ENCODE measurements at places on chromosomes 5 and 9.
A peak's percentile ranks its signal among the peaks of the same experiment; 100 is the strongest.

GRCh38 chr5:76850543-76851145 is 830 bp downstream of the S100Z start:
- no peak for DNase-seq

- no peak for DNase-seq
These were observed 11.0 kb upstream of the EXOSC2 start for GRCh38 chr9:130682421-130683121.

DNA sequence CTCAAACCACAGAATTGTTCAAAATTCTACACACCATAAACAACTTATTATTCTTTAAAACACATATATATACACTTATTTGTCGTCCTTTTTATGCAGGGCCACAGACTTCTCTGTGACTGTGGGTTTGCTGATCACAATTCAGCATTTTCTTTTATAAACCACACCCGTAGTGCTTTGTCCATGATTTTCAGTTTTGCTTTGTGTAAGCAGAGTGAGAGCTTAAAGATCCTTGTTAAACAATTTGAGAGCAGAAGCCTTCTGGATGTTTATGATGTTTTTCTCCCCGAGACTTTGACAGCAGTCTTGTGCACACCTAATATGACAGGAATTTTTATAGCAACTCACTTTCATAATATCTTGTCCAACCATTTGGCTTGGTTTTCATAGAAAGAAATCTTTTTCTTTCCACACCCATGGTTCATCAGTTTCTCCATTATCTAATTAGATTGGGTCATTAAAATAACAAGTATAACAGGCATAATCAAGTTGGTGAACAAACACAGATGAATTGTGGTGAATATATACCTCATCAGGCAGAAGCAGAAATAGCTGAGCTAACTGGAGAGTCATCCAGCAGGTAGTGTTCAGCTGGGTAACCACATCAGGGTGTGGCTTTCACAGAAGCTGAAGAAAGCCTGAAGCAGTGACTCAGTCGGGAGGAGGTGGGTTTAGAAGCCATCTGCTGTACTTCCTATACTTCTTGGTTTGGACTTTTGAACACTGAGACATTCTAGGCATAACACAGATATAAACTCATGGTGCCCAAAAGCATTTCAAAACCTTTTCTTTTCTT is 232.8 kb downstream of the DOCK8 start:
- peak; percentile 22 for DNase-seq

- DNase-seq = no peak
These were observed 70.1 kb upstream of the SPATA31E1 start for GRCh38 chr9:87812375-87813118.

GRCh38 chr5:112563169-112563826 is 144.2 kb upstream of the EPB41L4A start:
- no peak for DNase-seq

GRCh38 chr5:96876292-96876850 is at the start of gene ERAP2:
Gene ERAP2 (plus strand): TSS chr5:96876500. CDS start chr5:96879686, 3,186 bp downstream.
- DNase-seq = no peak

DNA sequence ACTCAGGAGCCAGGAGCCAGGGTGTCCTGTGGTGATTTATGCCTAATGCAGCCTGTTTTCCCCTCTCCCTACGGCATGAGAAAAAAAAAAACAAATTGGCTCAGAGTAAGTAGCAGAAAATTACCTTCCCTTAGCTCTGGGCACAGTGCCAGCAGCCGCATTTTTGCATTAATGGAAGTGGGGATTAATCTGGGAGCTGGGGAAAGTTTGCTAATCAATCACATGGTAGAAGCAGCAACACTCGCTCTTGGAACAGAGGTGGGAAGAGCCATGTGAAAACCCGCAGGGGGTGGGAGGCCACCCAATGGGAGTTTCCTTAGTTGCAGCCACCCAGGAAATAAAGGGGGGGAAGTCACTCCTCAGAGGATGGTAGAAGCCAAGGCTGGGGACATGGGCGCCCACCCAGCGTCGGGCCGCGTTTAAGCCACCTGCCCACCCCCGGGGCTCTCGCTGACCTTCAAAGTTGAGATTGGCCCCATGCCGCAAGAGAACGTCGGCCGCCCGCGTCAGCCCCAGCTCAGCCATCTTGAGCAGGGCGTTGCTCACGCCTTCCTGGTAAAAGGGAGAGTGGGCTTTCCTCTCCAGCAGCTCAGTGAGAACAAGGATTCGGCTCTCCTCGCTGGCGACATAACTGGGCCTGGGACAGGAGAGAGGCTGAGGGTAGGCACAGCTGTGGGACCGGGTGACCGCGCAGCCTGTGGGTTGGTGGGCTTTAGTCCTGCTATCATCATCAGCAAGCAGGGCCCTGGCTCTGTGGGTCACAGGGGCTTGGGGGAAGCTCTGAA is 1.7 kb downstream of the ASB6 start:
- DNase-seq = no peak

- DNase-seq = no peak
These were observed 34.3 kb upstream of the DAB2 start for GRCh38 chr5:39459071-39459470.

GRCh38 chr9:113907282-113907681 is 31.2 kb downstream of the ZNF618 start:
- DNase-seq = no peak

- DNase-seq = no peak
These were observed 6.4 kb downstream of the PRLR start for GRCh38 chr5:35223787-35224395.

DNA sequence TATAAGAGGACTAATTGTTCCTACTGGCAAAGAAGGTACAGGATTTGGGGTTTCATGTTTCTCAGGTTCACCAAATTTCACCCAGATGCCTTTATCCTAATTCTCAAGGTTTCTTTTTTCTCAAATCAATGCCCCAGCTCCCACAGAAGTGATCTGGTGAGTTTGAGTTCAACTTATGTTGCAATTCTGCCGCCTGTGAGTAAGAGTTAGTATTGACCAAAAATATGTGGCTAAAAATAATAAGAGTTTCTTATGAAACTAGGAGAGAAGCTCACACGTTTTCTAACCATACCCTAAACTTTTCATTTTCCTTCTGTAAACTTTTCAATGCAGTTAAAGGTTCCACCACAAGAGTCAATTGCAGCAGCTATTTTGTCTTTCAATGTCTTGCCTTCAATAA is 15.1 kb downstream of the SLCO6A1 start:
- no peak for DNase-seq

- DNase-seq = no peak
These were observed 477.1 kb downstream of the PDE4D start for GRCh38 chr5:59416451-59416850.

DNA sequence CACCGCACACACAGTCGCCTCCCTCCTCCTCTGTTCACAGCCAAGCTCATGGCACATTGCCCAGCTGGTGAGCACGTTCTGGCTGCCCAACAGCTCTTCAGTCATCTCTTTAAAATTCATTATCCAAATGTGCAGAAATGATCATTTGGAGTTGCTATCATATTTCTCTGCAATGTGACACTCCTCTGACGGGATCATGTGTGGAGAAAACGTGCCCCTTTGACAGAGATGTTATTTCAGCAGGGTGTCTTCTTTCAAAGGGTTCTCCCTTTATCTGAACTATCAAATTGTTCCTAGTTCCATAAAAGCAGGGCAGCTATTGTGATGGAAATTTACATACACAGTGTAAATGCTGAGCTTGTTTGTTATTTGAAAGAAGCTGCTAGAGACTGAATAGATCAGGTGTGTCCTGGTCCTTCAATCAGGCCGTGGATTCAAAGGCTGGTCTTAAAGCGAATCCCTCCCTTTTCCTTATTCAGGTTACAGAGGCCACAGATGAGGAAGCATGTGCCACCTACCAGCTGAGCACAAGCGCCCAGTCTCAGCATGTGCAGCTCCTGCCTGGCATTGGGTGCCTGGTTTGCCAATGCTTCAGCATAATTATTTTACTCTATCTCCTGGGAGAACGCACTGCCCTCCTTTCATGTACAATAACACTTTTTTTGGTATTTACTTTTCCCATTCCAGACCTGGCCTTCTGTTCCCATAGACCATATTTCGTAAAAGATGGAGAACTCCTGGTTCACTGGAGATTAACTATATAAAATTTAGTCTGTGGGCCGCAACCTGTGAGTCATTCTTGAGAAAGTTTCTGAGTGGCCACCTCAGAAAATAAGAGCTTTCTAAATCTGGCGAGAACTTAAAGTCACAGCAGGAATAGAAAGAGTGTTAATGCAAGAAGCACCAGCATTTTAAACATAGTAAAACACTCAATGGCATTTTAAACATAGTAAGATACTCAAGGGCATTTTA is 433.7 kb downstream of the ENC1 start:
- DNase-seq = no peak

DNA sequence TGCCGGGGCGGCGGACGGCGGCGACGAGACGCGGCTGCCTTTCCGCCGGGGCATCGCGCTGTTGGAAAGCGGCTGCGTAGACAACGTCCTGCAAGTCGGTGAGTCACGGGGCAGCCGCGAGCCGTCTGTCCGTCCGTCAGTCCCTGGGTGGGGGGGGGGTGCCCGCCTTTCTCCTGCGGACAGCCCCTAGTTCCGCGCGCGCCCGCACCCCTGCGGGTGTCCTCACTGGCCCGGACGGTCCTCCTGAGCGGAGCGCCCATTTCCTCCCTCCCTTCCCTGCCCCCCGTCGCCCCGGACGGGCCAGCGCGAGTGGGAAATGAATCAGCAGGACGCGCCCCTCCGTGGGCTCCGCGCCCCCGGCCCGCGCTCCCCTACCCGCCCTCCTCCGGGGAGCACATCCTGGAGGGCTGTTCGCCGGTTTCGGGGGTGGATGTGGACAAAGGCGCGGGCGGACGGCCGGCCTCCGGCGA is 828 bp downstream of the ZSWIM6 start:
- DNase-seq = no peak

- DNase-seq = no peak
These were observed 29.4 kb downstream of the DROSHA start for GRCh38 chr5:31502506-31502905.

GRCh38 chr5:176916337-176916736 is 17.2 kb upstream of the HK3 start:
- no peak for DNase-seq

DNA sequence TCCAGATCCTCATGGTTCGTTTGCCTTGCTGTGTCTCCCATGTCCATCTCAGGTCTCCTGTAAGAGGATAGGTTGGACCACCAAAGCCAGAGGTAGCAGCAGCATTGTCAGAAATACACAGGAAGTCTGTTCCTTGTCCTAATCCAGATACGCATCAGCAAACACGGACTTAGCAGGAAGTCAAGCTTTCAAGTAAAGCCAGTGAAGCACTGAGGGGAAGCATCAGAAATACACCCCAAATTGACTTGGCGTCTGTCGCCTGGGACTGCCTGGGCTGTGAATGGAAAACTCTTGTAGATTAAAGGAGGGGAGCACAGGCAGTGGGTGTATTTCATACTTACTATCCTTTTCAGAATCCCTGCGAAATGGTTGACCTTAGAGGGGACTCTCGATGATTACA is 171.3 kb downstream of the PSAT1 start:
- DNase-seq = no peak

DNA sequence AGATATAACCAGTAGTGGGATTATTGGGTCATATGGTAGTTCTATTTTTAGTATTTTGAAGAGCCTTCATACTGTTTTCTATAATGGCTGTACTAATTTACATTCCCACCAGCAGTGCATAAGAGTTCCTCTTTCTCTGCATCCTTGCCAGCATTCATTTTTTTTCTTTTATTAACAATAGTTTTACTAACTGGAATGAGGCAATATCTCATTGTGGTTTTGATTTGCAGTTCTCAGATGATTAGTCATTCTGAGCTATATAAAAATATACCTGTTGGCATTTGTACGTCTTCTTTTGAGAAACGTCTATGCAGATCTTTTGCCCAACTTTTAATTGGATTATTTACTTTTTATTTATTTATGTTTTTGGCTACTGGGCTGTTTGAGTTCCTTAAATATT is 1579.3 kb upstream of the CDH6 start:
- DNase-seq = no peak

DNA sequence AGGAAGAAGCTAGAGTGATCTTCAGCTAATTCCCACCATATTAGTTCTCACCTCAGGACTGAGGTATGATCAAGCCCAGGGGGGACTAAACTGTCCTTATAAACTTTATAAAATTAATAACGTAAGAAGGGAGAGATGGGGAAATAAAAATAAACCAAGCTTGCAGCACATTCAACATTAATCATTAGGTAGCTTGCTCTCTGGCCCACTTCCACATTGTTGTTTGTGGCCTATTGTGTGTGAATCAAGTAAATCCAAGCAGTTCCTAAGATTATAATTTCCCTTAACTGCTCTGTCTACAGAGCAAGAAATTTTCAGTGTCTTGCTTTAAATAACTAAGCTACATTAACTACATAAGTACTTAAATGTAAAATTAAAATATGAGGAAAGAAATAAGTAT is 131.3 kb upstream of the ABCA1 start:
- no peak for DNase-seq

GRCh38 chr9:97666907-97667686 is 30.0 kb downstream of the XPA start:
- DNase-seq = no peak

GRCh38 chr5:80152778-80153177 is 103.1 kb downstream of the SERINC5 start:
- no peak for DNase-seq

- DNase-seq = no peak
These were observed 188.3 kb downstream of the OLFM1 start for GRCh38 chr9:135275571-135276289.

DNA sequence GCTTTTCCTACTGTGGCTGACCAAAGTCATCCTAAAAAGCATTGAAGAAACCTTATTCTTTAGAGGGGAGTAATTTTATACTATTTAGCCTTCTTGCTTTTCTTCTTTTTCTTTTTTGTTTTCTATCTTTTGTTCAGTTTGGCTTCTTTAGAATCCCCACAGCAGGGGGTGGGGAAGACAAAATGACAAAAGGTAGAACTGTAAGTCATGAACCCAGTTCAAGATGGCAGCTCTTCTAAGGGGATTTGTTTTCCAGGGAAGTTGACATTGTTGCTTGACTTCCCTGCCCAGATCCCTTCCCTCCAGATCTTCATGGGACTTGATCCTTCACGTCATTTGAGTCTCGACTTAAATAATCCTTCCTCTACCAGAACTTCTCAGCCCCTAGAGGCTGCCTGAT is 692.4 kb upstream of the DMAC1 start:
- no peak for DNase-seq

- no peak for DNase-seq
These were observed 11.6 kb upstream of the CETN3 start for GRCh38 chr5:90421136-90421535.

DNA sequence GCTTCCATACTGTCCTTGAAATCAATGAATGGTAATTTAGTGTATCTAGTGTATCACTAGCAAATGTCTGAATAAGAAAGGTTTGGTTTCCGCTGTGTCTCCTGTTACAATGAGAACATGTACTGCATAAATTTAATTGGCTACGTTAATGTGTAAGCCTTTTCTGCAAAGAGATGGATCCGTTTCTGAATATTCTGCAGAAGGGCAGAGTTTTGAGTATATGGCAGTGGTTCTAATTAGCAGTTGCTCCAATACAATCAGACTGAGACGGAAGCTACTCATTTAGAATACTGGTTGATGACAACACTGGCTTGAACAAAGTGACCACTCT is 555 bp upstream of the PCDHGC4 start:
- DNase-seq = no peak

DNA sequence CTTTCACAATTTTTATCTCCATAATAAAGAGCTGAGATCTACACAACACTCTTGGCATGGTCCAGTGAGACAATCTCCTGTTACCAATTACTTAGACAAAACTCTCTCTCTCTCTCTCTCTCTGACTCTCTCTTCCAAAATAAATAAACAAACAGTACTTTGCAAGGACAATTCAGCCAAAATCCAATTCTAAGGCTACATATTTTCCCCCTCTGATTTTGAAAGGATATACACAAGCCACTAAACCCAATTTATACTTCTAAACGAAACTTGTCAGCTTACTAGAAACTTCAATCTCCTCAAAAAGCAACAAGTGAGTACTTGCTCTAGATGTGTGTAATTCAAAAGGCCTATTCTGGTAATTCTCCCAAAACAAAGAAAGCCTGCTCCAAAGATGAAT is 26.3 kb upstream of the TNPO1 start:
- no peak for DNase-seq

Measured in stimulated activated CD8-positive, alpha-beta memory T cell treated with anti-CD3 and anti-CD28 coated beads, Interleukin-7, amount 100 ng/mL, for 24 hours (primary cell).